ENCODE measurements at places on chromosomes 16 and 17.

GRCh38 chr17:28173031-28173561, 130.6 kb downstream of the NLK start:
- no peak for DNase-seq

DNA sequence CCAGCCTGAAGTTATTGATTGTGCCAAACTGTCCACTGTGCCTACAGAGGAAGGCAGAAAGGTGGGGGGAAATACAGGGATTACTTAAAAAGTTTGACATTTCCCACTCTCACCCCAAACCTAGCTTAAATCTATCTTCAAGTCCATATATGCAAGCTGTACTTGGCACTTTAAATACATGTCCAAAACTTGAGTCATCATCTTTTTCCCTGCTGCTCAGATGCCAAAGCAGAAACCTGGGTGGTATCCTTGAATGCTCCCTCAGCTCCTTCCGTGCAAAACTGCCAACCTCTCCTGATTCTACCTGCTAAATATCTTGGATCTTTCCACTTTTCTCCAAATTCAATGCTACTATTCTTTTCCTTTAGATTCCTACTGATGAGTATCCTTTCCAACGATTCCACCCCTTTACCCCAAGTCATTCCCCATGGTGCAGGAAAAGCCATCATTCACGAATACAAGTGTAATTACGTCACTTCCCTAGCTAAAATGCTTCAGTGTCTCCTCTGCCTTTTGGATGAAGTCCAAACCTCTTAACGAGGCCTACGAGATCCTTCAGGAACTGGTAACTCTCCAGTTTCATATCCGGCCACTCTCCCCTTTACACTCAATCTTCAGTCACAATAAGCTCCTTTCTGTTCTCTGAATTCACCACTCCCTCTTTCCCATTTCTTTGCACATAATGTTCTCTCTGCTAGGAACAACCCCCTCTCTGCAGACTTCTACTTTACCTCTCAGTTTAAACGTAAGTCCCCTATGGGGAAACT, 9.3 kb downstream of the BECN1 start:
- DNase-seq = no peak

DNA sequence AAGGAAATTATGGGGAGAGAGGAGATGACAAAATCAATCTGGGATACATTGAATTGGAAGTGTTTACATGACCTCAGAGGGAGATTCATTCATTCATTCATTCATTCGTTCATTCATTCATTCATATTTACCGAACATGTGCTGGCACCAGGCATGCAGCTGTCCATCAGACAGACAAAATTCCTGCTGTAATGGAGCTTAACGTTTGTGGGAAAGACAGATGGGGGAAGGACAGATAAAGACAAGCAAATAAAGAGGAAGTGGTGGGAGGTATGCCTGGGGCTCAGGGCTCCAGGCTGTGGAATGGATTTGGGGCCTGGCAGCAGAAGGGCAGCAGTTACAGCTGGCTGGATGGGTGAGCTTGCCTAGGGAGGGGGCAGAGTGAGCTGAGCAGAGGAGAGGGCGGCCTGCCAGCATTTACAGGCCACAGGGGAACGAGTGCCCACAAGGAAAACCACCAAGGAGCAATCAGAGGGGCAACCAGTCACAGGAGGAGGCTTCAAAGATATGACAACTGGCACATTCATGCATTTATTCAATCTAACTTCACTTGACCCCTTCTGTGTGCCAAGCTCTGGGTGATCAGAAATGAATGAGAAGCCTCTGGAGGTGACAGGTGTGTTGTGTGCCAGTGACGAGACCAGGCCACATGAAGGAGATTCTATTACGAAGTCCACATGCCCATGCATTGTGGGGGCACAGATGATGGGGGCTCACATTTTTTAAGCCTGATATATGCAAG, 48.5 kb downstream of the ARHGAP27 start:
- no peak for DNase-seq

- DNase-seq = no peak
These were observed 168.5 kb downstream of the BCAS3 start for GRCh38 chr17:60846175-60846574.

Measured in stimulated activated CD8-positive, alpha-beta memory T cell treated with anti-CD3 and anti-CD28 coated beads, Interleukin-15, amount 100 ng/mL, for 4 hours (primary cell).